ENCODE measurements at places on chromosomes 7 and 10.

DNA sequence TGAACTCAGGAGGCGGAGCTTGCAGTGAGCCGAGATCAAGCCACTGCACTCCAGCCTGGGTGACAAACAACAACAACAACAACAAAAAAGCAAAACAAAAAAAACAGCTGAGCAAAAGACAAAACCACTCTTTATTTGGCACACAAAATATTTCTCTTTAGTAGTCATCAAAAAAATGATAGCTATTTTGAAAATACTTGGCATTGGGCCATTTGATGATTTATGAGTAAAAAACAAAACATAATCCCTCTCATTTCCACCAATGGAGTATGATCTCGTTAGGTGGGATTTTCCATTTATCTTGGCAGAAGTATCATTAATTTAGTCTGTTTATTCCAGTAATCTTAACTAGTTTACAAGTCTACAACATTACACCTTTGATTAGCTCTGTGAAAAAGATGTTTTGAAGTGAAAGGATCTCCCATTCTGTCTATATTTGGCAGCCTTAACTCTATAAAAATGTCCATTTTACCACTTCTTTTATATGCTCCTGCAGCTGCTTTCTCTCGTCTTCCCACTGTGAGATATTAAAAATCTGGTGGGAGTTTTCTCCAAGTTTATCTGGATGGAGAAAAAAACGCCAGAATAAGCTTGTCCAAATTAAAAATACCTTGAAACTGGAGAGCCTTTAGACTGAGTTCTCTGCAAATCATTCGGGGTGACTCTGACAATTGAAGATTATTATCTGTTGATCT lies 58.8 kb upstream of the AGMO start:
- no peak for DNase-seq

DNA sequence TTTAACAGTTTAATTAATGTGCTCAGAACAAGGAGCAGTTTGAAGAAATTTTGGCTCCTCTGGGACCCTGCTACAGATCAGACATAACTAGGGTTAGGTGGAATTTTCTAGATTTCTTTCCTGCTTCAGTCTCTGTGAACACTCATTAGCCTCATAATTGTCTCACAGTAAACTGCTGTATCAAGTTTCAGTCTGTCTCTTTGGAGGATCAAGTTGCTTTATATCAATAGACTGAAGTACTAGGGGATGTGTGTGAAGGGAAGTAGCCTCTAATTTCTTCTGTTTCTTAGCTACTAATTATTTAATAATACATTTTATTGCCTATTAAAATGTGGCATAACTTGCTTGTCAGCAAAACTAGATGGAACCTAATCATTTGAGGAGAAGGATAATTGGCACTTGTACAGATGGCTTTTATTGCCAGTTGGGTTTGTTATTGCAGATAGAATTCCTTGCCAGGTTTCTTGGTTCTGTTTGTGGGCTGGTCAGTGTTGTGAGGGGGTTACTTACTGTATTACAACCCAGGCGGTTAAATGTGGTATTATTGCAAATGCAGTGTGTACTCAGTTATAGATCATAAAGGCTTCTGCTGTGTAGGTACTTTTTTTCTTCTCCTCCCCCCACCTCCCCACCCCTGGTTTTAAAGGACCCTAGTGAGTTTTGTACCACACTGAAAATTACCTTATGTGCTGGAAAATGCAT lies 758.0 kb downstream of the AUTS2 start:
- DNase-seq, result no peak

DNA sequence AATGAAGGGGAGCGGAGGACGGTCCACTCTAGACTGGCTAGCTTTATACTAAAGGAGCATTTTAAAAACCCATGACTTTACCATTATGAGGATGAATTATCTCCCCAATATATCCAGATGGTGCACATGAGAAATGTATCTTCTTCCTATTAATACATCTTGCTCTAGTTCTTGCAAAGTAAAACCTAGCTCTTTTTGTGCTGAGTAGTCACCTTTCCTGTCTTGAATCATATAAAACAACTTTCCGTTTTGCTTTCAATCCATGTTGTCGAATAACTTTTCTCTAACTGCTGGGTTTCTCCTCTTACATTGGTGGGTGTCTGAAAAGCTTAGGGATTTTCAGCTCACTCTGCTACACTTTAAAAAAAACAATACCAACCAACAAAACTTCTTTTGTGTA lies 96.3 kb upstream of the TAC1 start:
- DNase-seq, result no peak

DNA sequence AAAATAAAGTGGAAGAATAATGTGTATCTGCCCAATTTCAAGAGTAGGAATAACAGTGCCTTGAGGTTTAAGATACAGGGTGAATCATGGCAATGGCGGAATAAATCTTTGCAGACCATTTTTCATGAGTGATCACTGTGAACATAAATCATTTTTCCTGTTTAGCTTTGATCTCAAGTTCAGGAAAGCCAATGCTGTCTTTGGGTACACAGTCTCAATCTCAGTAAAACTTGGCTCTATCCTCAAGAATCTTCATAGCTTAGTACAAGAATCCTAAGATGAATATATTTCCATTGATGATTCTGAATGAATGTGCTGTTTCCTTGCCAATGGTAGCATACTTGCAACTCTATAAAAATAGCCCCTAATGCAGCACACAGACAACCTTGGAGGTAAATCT lies 6.8 kb downstream of the NAMPT start:
- DNase-seq, result no peak

GRCh38 chr10:44908936-44909630 lies 2.1 kb upstream of the TMEM72 start:
- DNase-seq, result no peak

- DNase-seq, result no peak
Measured at GRCh38 chr10:1187151-1187854, 131.1 kb downstream of the WDR37 start.

DNA sequence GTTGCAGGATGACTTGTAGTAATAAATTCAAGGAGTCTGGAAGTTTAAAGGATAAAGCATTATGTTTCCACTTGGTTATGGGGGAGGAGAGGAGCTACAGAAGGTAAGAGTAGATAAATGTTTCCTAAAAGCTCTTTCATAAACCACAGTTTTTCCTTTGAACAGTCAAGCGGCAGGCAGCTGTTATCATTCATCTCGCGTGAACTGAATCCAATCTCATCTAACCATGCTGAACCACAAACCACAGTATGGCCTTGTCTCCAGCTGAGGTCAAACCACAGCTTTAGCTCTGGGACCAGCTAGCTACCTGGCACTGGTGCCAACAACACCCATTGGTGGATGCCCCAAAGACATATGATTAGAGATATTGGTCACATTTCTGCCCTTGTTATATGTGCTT lies 63.3 kb downstream of the NOC3L start:
- DNase-seq, result no peak

GRCh38 chr7:156907656-156908055 lies 14.7 kb upstream of the LMBR1 start:
- DNase-seq, result no peak

DNA sequence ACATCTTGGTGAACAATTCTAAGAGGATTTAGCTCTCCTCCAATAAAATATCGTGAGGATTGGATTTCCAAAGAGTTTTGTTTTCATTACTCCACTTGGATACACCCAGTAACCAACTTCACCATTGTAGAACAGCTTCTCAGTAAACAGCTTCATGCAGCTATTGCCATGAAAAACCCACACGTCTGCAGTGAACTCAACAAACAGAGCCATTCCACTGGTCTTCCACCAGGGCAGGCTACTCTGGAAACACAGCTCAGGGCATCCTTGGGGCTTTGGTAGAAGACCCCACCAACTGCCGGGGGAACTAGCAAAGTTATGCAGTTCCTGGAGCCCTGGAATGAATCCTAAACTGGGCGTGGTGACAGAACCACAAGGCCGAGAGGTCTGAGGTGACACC lies 77.4 kb downstream of the CALN1 start:
- DNase-seq, result no peak

DNA sequence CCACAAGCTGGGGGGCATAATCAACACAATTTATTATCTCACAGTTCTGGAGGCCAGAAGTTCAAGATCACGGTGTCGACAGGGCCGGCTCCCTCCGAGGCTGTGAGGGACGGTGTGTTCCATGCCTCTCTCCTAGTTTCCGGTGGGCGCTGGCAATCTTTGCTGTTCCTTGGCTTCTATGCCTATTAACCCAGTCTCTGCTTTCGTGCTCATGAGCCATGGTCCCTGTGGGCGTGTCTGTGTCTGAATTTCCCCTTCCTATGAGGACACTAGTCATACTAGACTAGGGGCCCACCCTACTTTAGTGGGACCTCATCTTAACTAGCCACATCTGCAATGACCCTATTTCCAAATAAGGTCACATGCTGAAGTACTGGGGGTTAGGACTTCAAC lies 29.4 kb downstream of the HIPK2 start:
- DNase-seq, result no peak

GRCh38 chr7:28533267-28533666 lies 120.9 kb downstream of the CREB5 start:
- DNase-seq, result no peak

Measured in amniotic stem cell (primary cell).